Lung (tissue), 17 donors: ENCODE measurements at places on chromosomes 2 and 18. TPM values are rescaled to one million over a fixed set of nuclear protein-coding genes. Genes with fewer than 3 reads are reported as not detected.

The TMEM37 gene
- 11.5 TPM for total RNA-seq

DNA sequence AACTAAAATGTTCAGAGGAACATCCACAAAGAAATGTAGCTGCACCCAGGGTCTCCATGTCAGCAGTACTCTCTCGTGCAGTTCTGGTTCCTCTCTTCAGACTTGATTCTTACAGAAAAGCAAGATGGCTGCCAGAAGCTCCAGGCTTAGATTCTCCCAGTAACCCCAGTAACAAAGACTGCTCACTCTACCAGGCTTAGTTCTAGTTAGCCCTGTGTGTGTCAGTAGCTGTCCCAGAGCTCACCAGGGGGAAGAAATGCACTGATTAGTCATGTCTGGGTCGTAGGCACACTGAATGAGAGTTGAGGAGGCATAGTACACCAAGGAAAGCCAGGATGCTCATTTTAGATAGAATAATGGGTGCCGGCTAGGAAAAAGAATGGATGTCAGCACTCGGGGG is 395.0 kb upstream of the NRP2 start:
- peaks cover 5% of the 10 kb centered on the region for H3K27me3 ChIP-seq
- H3K4me1 ChIP-seq: no peaks in the 10 kb centered on the region
- H3K36me3 ChIP-seq: no peaks in the 10 kb centered on the region
- no peak overlapping the region for H3K4me3 ChIP-seq

GRCh38 chr2:239462191-239462515 is 61.3 kb upstream of the HDAC4 start:
- peaks cover 7% of the 10 kb centered on the region for H3K4me1 ChIP-seq
- no peak overlapping the region for H3K4me3 ChIP-seq
- H3K27me3 ChIP-seq: no peaks in the 10 kb centered on the region
- H3K36me3 ChIP-seq: no peaks in the 10 kb centered on the region
- no peak overlapping the region for H3K27ac ChIP-seq

The IL1A gene
- total RNA-seq: 3.5 TPM

DNA sequence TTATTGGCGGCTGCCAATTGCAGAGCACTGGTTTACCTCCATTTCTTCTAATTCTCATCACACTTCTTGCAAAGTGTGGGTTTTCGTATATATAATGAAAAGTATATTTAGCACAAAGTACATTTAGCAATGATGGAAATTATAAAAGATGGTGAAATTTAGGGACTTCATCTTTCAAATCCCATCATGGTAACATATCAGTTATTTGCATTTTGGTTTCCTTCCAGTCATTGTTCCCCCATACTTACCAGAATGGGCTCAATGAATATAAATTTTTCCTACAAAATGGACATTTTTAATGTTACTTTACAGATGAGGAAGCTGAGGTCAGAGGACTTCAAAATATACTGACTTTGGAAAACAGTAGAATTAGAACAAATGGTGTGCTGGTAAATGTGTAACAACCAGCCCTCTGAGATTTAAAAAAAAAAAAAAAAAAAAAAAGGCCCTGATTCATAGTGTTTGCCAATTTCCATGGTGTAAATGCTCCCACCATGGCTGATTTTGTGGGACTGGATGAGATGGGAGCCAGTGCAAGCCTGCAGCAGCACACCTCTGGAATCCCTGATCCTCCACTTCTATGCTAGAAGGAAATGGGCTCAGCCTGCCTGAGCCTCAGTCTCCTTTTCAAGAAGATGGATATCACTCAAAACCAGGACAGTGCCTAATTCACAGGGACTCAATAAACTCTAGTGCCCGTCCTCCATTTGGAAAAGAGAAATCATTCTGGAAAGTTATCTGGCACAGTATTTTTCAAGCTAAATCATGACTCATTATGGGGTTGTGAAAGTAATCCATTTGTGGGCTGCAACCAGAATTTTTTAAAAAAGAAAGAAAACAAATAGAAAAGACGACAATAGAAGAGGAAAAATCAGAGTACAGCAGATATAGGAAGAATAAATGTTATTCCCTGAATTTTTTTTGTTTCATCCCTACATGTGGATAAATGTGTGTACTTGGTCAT is 34.0 kb downstream of the LBH start:
- DNase-seq: no peak
- H3K4me3 ChIP-seq: no peak overlapping the region
- H3K27ac ChIP-seq: no peak overlapping the region
- H3K4me1 ChIP-seq: no peaks in the 10 kb centered on the region
- no peaks in the 10 kb centered on the region for H3K27me3 ChIP-seq

GRCh38 chr2:68709421-68709911 is 25.1 kb upstream of the ARHGAP25 start:
- H3K4me3 ChIP-seq: no peak overlapping the region
- no peak overlapping the region for H3K27ac ChIP-seq
- DNase-seq: no peak
- H3K27me3 ChIP-seq: no peaks in the 10 kb centered on the region

DNA sequence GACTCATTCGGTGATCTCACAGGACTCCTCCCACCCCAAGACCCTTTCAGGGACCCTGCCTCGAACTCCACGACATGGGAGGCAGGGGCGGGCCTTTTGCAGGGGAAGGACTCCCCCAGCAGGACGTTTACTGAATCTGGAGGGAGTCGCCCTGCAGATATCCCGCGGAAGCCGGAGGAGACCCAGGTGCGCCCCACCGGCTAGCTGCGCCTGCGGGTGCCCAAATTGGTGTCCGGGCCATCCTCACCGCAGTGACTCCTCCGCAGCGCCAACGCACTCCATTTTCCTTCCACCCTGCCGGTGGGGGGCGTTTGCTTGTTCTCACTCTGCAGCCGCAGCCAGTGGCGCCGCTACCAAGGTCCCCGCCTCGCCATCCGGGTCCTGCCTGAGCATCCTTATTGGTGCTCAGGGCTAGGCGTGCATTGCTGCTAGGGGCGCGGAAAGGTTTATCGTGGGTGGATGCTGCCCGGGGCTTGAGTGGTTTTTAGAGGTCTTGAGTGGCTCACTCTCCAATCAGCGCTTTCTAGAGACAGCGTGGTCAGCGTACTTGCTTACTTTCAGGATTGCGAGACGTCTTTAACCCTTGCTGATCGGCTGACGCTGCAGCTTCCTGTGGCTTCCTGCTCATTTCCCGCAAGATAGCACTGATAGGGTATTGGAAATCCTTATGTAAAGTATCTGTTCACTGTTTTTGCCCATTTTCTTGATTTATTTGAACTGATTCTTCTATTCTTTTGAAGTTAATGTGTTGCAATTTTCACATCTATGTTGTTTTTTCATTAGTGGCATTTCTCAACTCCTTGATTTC is 81.4 kb downstream of the BIN1 start:
- no peaks in the 10 kb centered on the region for H3K36me3 ChIP-seq
- peak; percentile 87 for DNase-seq
- H3K4me1 ChIP-seq: peaks cover 13% of the 10 kb centered on the region
- H3K27ac ChIP-seq: no peak overlapping the region

- H3K27me3 ChIP-seq: peaks cover 3% of the 10 kb centered on the region
- no peak overlapping the region for H3K27ac ChIP-seq
- no peaks in the 10 kb centered on the region for H3K4me1 ChIP-seq
- H3K4me3 ChIP-seq: no peak overlapping the region
These were observed 35.8 kb upstream of the SPATS2L start for GRCh38 chr2:200270732-200271131.

The ZSWIM2 gene
- not detected for total RNA-seq

GRCh38 chr2:161355983-161356382 is 47.8 kb downstream of the PSMD14 start:
- H3K27me3 ChIP-seq: no peaks in the 10 kb centered on the region
- no peak overlapping the region for H3K27ac ChIP-seq
- no peaks in the 10 kb centered on the region for H3K4me1 ChIP-seq
- H3K4me3 ChIP-seq: no peak overlapping the region

- peak overlapping the region; percentile 80 for H3K27ac ChIP-seq
- H3K4me3 ChIP-seq: peak overlapping the region; percentile 92
- H3K27me3 ChIP-seq: no peaks in the 10 kb centered on the region
- peaks cover 20% of the 10 kb centered on the region for H3K4me1 ChIP-seq
- DNase-seq: peak; percentile 70
These were observed 604 bp downstream of the RALBP1 start for GRCh38 chr18:9475643-9476591.

DNA sequence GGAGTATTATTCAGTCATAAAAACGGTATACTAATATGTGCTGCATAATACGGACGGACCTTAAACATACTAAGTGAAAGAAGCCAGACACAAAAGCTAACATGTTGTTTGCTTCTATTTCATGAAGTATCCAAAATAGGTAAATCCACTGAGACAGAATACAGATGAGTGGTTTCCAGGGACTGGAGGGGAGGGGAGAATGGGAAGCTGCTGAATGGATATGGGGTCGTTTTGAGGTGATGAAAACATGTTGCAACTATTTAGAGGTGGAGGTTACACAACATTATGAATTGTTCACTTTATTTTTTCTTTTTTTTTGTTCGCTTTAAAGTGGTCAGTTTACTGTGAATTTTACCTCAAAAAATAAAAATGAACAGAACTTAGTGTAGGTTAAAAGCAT is 52.9 kb downstream of the RAB10 start:
- peaks cover 1% of the 10 kb centered on the region for H3K4me1 ChIP-seq
- no peak overlapping the region for H3K27ac ChIP-seq
- no peaks in the 10 kb centered on the region for H3K27me3 ChIP-seq
- no peak for DNase-seq

DNA sequence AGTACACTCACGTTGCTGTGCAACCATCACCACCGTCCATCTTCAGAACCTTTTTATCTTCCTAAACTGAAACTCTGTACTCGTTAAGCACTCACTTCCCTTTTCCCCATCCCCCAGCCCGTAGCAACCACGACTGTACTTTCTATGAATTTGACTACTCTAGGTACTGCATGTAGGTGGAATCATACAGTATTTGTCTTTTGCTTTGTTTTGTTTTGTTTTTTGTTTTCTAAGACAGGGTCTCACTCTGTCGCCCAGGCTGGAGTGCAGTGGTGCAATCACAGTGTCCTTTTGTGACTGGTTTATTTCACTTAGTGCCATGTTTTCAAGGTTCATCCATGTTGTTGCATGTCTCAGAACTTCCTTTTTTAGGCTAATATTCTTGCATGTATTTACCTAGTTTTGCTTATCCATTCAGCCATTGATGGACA is 7.0 kb upstream of the TYMS start:
- no peak for DNase-seq
- no peak overlapping the region for H3K4me3 ChIP-seq
- no peaks in the 10 kb centered on the region for H3K27me3 ChIP-seq
- H3K27ac ChIP-seq: no peak overlapping the region
- no peaks in the 10 kb centered on the region for H3K4me1 ChIP-seq

GRCh38 chr18:9428301-9428706 is 47.0 kb upstream of the RALBP1 start:
- no peaks in the 10 kb centered on the region for H3K36me3 ChIP-seq
- no peaks in the 10 kb centered on the region for H3K27me3 ChIP-seq
- no peak overlapping the region for H3K27ac ChIP-seq
- no peak overlapping the region for H3K4me3 ChIP-seq
- peak; percentile 51 for DNase-seq

GRCh38 chr2:96197546-96198255 is 10.9 kb downstream of the STARD7 start:
- no peak for DNase-seq
- H3K36me3 ChIP-seq: peaks cover 13% of the 10 kb centered on the region
- no peak overlapping the region for H3K27ac ChIP-seq
- peaks cover 11% of the 10 kb centered on the region for H3K4me1 ChIP-seq
- no peak overlapping the region for H3K4me3 ChIP-seq

GRCh38 chr18:51235009-51235789 is 37.7 kb upstream of the MEX3C start:
- no peaks in the 10 kb centered on the region for H3K4me1 ChIP-seq
- no peak overlapping the region for H3K27ac ChIP-seq
- no peak for DNase-seq

DNA sequence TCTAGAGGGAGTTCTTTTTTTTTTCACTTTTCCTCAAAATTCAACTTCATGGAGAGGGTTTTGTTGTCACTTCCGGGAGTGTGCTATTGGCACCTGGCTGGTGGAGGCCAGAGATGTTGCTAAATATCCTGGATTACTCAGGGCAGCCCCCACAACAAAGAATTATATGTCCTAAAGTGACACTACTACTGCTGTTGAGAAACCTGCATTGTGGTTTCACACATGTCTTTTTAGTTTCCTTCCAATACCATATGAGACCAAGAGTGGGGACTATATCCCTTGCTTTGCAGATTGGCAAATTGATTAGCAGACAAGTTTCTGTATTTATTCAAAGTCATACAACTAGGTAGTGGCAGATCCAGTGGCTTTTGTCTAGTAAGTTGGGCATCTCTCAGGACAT is 826.8 kb downstream of the TRIB2 start:
- no peaks in the 10 kb centered on the region for H3K36me3 ChIP-seq
- H3K27ac ChIP-seq: no peak overlapping the region
- H3K4me1 ChIP-seq: no peaks in the 10 kb centered on the region
- H3K4me3 ChIP-seq: no peak overlapping the region
- DNase-seq: no peak
- no peaks in the 10 kb centered on the region for H3K27me3 ChIP-seq

DNA sequence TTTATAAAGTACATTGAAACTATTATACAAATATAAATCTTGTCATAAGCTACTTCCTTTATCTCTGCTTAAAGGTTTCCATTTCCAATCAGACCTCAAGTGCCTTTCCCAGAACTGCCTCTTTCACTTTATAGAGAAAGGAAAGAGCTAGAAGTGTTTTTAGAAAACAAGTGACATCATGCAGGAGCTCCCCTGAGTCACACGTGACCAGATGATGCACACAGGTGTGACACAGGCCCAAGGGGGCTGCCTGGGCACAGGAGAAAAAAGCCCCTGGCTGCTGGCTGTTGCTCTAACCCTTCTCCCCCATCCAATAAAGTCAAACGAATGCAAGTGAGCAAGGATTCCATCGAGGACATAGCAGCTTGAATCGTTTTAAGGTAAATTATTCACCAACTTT is 21.4 kb upstream of the SH3BP4 start:
- no peaks in the 10 kb centered on the region for H3K27me3 ChIP-seq
- no peaks in the 10 kb centered on the region for H3K4me1 ChIP-seq
- H3K27ac ChIP-seq: no peak overlapping the region
- H3K36me3 ChIP-seq: no peaks in the 10 kb centered on the region
- DNase-seq: no peak

The RMND5A gene
- total RNA-seq: 23.2 TPM

GRCh38 chr18:59715966-59716369 is 18.7 kb upstream of the CCBE1 start:
- peaks cover 13% of the 10 kb centered on the region for H3K4me1 ChIP-seq
- no peaks in the 10 kb centered on the region for H3K27me3 ChIP-seq
- H3K4me3 ChIP-seq: no peak overlapping the region
- no peak overlapping the region for H3K27ac ChIP-seq
- no peak for DNase-seq

The ACTR3 gene
- 260 TPM for total RNA-seq
